ENCODE measurements at places on chromosomes 3 and 15.
A peak's percentile ranks its signal among the peaks of the same experiment; 100 is the strongest.

GRCh38 chr15:75646944-75647364, 758 bp upstream of the SNX33 start:
- no peak for DNase-seq

- DNase-seq, result no peak
These were observed 205.5 kb downstream of the STAG1 start for GRCh38 chr3:136546720-136547119.

GRCh38 chr15:100765467-100766241, 114.0 kb upstream of the ALDH1A3 start:
- DNase-seq, result no peak

DNA sequence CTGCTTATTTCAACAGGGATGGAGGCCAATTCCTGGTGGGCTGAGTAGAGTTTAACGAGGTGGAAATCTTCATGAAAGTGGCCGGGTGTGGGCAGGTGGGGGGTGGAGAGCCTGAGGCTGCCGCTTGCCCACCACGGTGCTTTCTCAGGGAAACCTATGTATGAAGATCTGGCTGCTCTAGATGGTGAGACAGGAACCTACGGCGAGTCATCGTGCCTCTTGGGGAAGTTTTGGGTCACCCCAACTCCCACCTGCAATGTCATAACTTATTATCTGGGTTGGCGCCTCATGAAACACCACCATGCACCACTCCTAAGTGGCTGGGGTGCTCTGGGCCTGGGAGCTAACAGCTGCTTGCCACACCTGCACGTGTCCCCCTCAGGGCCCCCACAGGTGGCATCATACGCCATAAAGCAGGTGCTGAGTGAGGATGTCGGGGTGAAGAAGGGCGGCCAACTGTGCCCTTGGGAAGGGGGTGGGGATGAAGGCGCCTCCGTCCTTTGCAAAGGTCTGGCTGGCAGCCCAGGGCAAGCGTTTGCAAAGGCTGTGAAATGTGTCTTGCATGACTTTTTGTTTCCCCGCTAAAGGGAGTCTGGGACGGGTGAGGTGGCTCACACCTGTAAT, 27.9 kb upstream of the SNRPA1 start:
- DNase-seq, result no peak

GRCh38 chr3:138433892-138434275, 532 bp upstream of the ESYT3 start:
- no peak for DNase-seq

DNA sequence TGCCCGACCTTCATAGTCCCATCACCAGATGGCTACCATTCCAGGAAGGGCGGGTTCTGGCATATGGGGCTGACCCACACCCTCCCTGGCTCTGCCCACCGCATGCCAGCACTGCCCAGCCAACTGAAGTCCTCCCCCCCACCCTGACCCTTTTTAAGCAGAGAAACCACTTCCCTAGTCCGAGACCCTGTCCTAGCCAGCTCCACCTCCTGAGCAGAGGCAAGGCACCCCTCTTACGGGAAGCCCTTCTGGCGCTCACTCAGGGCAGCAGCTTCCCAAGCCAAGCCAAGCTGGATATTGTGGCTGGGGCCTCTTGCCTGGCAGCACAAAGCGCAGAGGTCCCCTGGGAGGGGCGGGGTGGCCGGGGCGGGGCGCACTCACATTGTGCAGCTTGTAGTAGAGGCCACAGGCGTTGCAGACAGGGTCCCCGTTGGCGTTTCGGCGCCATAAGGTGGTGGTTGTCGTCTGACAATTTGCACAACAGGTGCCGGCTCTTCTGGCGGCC, 11.5 kb downstream of the GATA2 start:
- DNase-seq, result no peak

DNA sequence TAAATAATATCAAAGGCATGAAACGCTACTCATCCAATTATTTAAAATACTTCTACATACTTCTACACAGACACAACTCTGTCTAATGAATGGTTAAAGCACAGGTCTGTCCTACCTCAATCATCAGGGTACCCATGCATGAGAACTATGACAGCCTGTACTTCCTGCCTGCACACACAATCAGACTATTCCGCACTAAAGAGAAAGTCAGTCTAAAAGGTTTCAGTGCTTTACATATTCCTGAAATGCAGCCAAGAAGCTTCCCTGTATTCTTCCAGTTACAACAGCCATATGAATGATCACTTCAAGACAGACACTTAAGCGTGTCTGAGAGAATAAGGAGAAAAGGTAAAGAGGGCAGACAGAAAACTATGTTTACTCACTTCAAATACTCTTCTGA, 58.8 kb downstream of the TUBGCP4 start:
- DNase-seq, result no peak

DNA sequence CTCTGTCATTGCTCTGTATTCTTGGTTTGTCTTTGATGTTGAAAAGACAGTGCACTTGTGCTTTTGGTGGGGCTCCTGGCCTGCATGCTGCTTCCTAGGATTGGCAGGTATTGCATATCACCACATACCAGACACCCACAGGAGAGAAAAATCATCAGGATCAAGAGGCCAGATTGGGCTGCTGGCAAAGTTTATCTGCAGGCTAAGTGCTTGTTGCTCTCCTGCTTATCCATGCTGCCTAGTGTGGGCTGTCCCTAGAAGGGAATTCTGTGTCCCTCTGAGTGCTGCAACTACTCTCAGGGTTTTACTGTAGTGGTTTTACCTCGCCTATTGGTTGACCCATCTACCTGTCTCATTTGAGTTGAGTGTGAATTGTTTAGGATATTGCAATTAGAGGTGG, 833 bp upstream of the SLC22A13 start:
- no peak for DNase-seq

- no peak for DNase-seq
These were observed 31.2 kb downstream of the ZPLD1 start for GRCh38 chr3:102466001-102466400.

DNA sequence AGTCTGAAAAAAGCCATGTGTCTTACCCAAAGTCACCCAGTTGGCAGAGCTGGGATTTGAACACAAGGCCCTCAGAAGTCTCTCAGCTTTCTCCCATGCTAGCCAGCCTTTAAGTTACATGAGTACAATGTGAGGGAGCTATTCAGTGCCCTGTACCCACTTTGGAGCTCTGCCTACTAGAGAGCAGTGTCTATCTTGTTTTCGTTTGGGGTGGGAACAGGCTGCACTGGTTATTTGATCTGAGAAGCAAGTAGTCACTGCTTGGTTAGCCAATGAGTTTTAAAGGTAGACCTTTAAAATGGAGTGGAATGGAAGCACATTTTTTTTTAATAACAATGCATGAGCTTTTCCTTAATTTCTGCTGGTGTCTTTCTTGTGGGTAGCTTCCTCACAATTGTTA, 231.1 kb upstream of the BHLHE40 start:
- no peak for DNase-seq

DNA sequence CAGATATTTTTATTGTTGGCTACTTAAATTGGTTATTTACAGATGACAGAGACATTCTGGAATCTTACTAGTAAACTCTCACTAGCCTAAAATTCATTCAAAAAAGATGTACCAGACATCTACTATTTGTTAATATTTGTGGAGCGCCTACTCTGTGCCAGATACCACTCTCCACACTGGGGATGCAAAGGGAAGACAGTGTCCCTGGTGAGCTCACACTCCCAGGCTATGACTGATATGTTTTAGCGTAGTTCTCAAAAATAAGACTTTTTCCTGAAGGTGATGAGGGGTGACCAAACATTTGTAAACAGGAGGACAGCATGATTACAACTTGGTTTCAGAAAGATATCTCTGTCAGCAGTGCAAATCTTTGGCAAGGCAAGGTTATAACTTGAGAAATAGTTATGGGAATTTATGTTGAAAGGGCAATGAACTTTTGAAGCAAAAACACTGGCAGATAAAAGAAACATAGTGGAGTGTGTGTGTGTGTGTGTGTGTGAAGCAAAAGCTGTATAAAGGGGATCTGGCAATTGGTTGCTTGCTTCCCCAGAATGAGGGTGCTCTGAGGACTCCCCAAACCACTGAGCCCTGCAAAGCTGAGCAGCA, 51.2 kb downstream of the HACD2 start:
- DNase-seq, result no peak

DNA sequence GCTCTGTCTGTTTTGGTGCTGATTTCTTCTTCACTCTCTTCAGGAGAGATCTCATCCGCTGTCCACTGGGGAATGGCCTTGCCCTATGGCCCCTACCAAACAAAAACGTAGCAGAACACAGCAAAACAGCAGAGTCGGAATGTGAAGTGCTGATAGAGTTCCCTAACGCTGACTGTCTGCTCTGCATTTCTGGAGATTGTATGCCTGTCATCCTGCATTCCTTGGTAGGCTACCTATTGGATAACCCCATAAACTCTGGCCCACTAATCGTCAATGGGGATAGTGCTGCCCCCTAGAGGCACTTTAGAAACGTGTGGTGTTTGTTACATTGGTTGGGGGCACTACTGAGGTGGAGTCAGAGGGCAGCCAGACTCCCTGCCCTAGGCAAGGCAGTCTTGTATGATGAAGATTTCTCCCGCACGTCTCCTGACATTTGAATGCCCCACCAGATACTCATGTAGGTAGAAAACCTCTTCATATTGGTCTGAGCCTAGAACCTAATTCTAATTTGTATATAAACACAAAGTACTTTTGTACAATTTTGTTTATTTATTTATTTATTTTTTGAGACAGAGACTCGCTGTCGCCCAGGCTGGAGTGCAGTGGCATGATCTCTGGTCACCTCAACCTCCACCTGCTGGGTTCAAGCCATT, 15.6 kb upstream of the MAGEF1 start:
- peak; percentile 48 for DNase-seq

GRCh38 chr3:10357095-10357494, 36.2 kb upstream of the SEC13 start:
- DNase-seq, result no peak

- DNase-seq, result no peak
These were observed 2.6 kb downstream of the ATP8B4 start for GRCh38 chr15:50116477-50116876.

- DNase-seq, result no peak
These were observed 5.6 kb upstream of the RPP25 start for GRCh38 chr15:74962219-74962618.

GRCh38 chr3:187481426-187481825, 113.2 kb downstream of the RTP4 start:
- no peak for DNase-seq

- DNase-seq, result no peak
These were observed 266.3 kb downstream of the CHL1 start for GRCh38 chr3:462851-463250.

GRCh38 chr3:106251160-106251892, 382.5 kb upstream of the CBLB start:
- DNase-seq, result no peak

GRCh38 chr15:64599716-64600115, 139.3 kb downstream of the ZNF609 start:
- no peak for DNase-seq

GRCh38 chr3:31307131-31307785, 225.5 kb upstream of the STT3B start:
- DNase-seq, result no peak

GRCh38 chr15:30041868-30042267, 40.9 kb upstream of the GOLGA8J start:
- no peak for DNase-seq

- DNase-seq, result no peak
These were observed 93.2 kb downstream of the TMEM212 start for GRCh38 chr3:171936191-171936841.

DNA sequence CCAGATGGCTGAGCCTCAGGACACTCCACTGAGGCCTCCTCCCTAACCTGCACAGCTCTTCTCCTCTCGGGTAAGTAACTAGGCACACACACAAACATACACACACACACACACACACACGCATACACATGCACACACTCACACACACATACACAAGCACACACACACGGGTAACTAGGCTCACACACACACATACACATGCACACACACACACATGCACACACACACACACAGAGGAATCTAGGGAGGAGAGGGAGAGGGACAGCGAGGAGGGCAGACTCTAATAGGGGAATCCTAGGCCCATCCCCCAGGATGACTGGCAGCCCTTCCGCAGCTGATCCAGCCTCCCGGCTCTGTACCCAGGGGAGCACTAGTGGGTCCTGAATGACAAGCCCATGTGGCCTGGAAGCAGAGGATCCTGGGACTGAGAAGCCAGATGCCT, 177.4 kb upstream of the LINGO1 start:
- DNase-seq, result no peak

DNA sequence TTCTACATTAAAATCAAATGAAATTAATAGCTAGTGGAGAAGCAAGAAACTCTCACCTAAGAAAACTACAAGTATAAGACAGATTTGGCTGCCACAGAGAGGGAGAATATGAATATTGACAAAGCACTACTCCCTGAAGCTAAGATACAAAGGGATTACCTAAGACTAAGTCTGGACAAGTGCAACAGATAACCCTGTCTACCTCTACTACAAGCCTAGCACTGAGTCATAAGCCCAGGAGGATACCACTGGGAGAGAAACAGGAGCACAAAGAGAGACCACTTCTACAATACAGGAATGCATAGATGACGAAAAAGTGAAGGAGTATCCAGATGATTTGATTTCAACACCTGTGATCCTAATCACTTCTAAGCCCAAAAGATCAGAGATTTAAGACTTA, 10.4 kb downstream of the ATP13A4 start:
- DNase-seq, result no peak

GRCh38 chr15:79682285-79682684, 214.5 kb downstream of the MTHFS start:
- no peak for DNase-seq

GRCh38 chr3:195058336-195059005, 212.5 kb downstream of the XXYLT1 start:
- DNase-seq, result no peak

GRCh38 chr15:55552451-55552850, 35.7 kb downstream of the PYGO1 start:
- no peak for DNase-seq

GRCh38 chr3:117557464-117558090, 848.0 kb downstream of the TUSC7 start:
- no peak for DNase-seq

DNA sequence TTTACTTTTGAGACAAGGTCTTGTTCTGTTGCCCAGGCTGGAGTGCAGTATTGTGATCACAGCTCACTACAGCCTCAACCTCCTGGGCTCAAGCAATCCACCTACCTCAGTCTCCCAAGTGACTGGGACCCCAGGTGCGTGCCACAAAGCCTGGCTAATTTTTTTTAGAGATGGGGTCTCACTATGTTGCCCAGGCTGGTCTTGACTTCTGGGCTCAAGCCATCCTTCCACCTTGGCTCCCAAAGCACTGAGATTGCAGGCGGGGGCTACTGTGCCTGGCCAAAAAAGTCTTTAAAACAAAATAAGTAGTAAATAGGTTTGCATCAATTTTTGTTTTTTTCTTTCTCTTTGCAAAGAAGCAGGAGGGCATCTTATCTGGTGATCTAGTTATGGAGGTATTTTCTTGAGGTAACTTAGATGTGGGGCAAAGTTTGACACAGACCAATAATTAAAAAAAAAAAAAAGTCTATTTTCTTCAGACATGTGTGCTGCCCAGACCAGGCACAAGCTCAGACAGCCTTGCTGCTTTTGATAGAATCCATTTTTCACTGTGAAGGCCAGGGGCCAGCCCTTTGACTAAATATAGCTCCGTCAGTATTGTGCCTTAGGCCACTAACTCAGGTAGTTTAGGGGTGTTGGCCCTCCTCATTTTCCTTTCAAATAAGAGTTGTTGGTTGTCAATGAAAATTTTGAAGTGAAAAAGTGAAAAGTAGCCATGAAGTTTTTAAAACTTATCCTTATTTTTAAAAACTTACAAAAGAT, 2.5 kb downstream of the ARL6IP5 start:
- DNase-seq, result no peak
